Endodermal cell (in vitro differentiated cells): ENCODE measurements at places on chromosomes 5 and 9. TPM values are rescaled to one million over a fixed set of nuclear protein-coding genes. Genes with fewer than 3 reads are reported as not detected.

Gene CTSL
- total RNA-seq, result 80.4 and 81.2 TPM in 2 replicates

Gene TENT4A
- 32.7 to 57.5 TPM (median 35.5 TPM) in 3 replicates for total RNA-seq

Gene HRCT1
- total RNA-seq, result not detected in 3 replicates

Gene HEXB
- total RNA-seq, result 58.8 and 68.4 TPM in 2 replicates

Gene PCSK1
- total RNA-seq, result not detected in 2 replicates

Gene DBH
- total RNA-seq, result not detected in 3 replicates

Gene PCDHA10
- total RNA-seq, result 15.6 and 17.7 TPM in 2 replicates

Gene COL23A1
- total RNA-seq, result 50.2 to 61.6 TPM (median 52.1 TPM) in 3 replicates

Gene GADD45G
- 5.1 to 24.9 TPM (median 5.6 TPM) in 3 replicates for total RNA-seq

Gene ZBTB34
- 18.8 and 19.7 TPM in 2 replicates for total RNA-seq

Gene FBP2
- not detected in 3 replicates for total RNA-seq

Gene MEIKIN
- total RNA-seq, result not detected in 2 replicates

Gene NR5A1
- 0.11 and 0.37 TPM in 2 replicates for total RNA-seq

Gene IL17B
- total RNA-seq, result not detected in 2 replicates

Gene SPATA9
- total RNA-seq, result 1.1 to 2.0 TPM (median 1.3 TPM) in 3 replicates

Gene DEPDC1B
- total RNA-seq, result 31.7 and 32.2 TPM in 2 replicates

Gene CTSV
- total RNA-seq, result 256 to 319 TPM (median 303 TPM) in 3 replicates

Gene SHISAL2B
- total RNA-seq, result 106 to 134 TPM (median 112 TPM) in 3 replicates

Gene NUTM2F
- total RNA-seq, result not detected in 2 replicates

Gene PCDHB6
- 0.26 to 0.66 TPM (median 0.57 TPM) in 3 replicates for total RNA-seq

Gene FAM78A
- total RNA-seq, result 1.7 to 6.4 TPM (median 5.5 TPM) in 3 replicates

Gene PKD2L2
- total RNA-seq, result not detected in 2 replicates

Gene ANXA1
- 8.9 and 12.4 TPM in 2 replicates for total RNA-seq

Gene PLAC8L1
- total RNA-seq, result 1.00 TPM in 1 of 3 replicates, not detected in the others

Gene WDR31
- total RNA-seq, result 7.4 to 9.0 TPM (median 8.4 TPM) in 3 replicates

Gene PRDM9
- total RNA-seq, result 0.18 TPM in 1 of 2 replicates, not detected in the other

Gene ENHO
- 2.9 to 7.1 TPM (median 6.2 TPM) in 3 replicates for total RNA-seq

Gene FOCAD
- total RNA-seq, result 43.7 and 51.6 TPM in 2 replicates

Gene ALDH1A1
- 1.8 to 3.5 TPM (median 2.9 TPM) in 3 replicates for total RNA-seq

Gene ZNF367
- 3.2 to 10.6 TPM (median 10.4 TPM) in 3 replicates for total RNA-seq

Gene FOXD4L5
- 0.23 TPM in 1 of 2 replicates, not detected in the other for total RNA-seq

Gene IFNE
- 0.84 and 1.5 TPM in 2 replicates for total RNA-seq

Gene GPR151
- 2.7 to 13.6 TPM (median 13.5 TPM) in 3 replicates for total RNA-seq

Gene FCN1
- not detected in 3 replicates for total RNA-seq
